Psoas muscle (tissue), 8 donors: ENCODE measurements at places on chromosomes 16 and 17. TPM values are rescaled to one million over a fixed set of nuclear protein-coding genes. Genes with fewer than 3 reads are reported as not detected.

DNA sequence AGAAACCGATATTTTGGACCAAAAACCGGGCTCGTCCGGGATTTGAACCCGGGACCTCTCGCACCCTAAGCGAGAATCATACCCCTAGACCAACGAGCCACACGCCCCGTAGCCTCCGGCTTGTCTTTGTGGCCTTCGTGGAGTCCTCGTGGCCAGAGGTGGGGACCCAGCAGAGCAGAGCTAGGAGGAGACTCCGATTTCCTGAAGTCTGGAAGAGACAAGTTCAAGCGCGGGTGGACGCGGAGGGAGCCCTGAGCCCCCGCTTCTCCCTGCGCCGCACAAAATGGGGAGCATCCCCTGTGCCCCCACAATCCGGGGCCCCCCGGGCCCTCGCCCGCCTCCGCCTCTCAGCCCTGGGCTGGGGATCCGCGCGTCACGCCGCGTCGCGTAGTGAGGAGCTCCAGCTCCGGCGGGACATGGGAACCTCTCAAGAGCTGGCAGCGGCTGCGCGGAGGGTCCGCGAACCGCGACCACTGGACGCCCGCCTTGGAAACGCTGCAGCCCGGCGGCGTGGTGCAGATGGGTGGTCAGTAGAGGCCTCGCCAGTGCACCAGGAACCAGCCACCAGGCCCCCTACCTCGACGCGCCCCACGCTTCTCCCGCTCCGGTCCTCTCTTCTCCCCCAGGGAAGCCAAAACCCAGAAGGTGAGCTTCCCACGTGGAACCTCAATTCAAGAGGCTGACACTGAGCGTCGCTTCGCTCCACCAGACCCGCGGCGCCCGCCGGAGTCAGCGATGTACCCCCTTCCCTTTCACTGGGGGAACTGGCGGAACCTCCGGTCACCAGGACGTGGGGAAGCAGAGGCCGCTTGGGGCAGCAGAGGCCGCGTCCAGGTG is 5.2 kb upstream of the OR1F1 start:
- DNase-seq, result no peak

The BCL6B gene
- 2.0 TPM for polyA plus RNA-seq

DNA sequence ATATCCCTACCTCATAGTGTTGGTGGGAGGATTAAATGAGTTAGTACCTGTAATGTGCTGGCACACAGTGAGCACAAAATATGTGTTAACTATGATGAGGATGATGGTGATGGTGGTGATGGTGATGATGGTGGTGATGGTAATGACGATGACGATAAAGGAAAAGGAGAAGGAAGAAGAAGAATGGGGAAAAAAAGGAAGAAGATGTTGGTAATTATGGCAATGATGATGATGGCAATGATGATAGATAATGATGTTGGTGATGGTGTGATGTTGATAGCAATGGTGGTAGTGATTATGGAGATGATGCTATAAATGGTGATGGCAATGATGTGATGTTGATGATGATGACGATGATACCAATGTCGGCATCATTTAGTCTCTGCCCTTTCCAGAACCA is 270.2 kb downstream of the GRIN2A start:
- DNase-seq, result no peak

The TEX19 gene
- polyA plus RNA-seq, result 0.13 TPM

DNA sequence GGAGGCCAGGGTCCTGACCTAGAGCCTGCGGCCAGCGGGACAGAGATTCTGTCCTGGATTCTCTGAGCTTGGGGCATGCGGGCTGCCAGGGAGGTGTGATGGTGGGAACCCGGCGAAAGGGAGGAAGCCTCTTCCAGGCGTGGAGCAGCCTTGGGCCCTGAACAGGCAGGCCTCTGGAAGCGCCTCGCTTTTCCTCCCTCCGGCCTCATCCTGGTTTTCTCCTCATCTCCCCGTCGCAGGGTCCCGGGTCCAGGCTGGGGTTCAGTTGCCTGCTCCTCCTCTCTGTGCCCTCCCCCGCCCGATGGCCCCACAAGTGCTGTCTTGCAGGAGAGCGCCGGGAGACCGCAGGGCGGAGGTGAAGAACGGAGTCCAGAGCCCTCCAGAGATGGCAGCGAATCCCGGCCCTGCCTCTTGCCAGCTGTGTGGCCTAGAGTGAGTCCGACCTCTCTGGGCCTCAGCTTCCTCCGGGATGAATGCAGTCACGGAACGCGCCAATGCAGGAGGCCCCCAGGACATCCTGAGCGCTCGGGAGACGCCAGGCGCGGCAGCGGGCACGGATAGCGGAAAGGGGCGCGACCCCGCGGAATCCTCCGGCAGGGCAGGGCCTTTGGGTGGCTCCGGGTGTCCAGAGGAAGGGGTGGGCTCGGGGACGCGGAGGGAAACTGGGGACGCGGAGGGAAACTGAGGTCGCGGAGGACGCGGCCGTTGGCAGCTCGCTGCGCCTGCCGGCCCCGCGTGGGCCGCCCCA is 553 bp upstream of the RAB11FIP4 start:
- DNase-seq, result no peak

DNA sequence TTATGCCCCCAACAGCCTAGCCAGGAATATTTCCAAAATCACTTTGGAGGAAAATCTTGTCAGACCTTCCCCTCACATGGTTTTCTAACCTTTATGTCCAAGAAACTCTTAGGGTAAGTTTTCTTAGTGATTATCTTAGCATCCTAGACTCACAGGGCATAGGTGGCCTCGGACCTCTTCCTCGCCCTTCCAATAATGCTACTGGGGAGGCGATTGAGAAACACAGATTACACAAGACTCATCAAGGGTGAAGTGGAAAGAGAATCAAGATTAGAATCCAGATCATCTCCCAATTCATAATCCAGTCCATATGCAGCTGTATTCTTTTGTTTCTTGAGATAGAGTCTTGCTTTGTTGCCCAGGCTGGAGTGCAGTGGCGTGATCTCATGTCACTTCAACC is 358.4 kb upstream of the CDH5 start:
- no peak for DNase-seq

The DPEP3 gene
- not detected for polyA plus RNA-seq

The CARD14 gene
- polyA plus RNA-seq, result not detected

DNA sequence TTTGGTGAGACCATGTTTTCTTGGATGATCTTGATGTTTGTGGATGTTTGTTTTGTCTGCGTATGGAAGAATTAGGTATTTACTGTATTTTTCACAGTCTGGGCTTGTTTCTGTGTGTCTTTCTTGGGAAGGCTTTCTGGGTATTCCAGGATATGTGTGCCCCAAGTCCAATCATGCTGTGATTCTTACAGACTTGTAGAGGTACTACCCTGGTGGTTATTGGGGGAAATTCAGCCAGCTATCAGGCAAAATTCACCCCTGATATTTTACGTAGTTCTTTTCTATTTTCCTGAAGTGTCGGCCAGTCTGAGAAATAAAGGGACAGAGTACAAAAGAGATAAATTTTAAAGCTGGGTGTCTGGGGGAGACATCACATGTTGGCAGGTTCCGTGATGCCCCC is 33.4 kb upstream of the ARL4D start:
- DNase-seq, result no peak

The CTU2 gene
- polyA plus RNA-seq, result 21.9 TPM

DNA sequence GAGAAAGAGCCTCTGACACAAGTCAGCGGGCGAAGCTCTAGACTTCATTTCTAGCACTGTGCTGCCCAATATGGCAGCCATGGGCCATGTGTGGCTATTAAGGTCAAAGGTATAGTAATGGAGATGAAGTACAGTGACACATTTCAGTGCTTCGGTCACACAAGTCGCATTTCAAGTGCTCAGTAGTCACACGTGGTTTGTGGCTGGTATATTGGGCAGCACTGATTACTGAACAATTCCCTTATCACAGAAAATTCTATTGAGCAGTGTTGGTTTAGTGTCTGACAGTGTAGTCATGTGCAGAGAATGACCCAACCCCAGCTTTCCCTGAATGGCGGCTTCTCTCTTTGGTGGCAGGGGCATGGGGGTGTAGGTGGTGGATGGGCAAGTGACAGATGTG is 84.9 kb upstream of the SDK2 start:
- DNase-seq, result no peak

GRCh38 chr17:58317421-58318064 is 11.1 kb downstream of the TSPOAP1 start:
- DNase-seq, result no peak

The LDHD gene
- polyA plus RNA-seq, result 20.5 TPM

DNA sequence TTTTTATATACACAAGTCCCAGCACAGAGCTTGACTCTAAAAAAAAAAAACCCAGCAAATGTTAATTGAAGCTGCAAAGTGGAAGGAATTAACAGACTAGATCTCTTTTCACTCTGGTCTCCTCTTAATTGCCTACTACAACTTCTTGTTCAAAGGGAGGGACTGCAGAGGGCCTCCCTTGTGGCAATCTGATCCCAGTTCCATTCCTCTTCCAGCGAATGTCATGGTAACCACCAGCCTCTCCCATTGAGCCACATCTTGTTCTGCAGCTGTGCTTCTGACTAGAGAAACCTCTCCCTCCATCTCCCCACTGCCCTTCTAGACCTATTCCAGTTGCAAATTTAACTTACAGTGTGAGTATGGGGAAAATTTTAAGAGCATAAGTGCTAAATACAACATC is 5.9 kb downstream of the SUPT6H start:
- DNase-seq, result no peak

GRCh38 chr16:88746506-88746905 is 38.5 kb downstream of the PIEZO1 start:
- DNase-seq, result no peak

GRCh38 chr16:81713796-81714195 is 65.3 kb upstream of the PLCG2 start:
- DNase-seq, result no peak

The CLEC18A gene
- 0.27 TPM for polyA plus RNA-seq

DNA sequence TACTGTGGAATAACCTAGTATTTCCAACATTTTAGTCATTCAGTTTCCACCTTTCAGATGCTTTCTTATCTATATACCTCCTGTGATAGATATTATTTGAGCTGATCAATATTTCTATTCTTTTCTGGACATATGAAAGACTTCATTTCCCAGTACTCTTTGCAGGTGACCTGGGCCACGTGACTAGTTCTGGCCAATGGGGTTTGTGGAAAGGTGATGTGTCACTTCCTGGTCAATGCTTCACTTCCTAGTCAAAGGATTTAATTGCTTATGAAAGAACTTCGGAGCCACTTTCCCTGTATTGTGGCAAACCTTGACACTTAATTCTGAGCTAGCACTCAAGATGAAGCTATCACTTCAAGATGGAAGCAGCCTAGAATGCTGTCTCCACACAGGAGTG is 248.9 kb upstream of the FOXF1 start:
- no peak for DNase-seq

DNA sequence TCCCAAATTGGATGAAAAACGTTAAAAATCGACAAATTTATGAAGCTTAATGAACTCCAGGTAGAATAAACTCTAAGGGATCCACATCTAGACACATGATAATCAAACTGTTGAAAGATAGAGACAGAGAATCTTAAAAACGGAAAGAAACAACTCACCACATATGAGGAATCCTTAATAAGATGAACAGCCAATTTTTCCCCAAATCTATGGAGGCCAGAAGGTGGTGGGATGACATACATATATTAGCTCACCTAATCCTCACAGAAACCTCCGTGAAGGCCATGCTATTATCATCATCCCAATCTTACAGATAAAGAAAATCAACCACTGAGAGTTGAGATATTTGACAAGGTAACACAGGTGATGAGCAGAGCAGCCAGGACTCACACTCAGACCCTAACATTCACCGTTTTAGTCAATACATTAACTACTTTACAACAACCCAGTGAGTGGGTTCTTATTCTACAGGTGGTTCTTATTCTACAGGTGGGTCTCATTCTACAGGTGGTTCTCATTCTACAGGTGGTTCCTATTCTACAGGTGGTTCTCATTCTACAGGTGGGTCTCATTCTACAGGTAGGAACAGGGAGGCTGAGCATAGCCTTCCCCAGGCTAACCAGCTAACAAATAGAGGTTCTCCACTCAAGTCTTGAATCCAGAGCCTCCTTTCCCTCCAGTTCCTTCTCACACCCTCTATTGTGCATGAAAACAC is 4.8 kb downstream of the CACNG1 start:
- DNase-seq, result no peak

DNA sequence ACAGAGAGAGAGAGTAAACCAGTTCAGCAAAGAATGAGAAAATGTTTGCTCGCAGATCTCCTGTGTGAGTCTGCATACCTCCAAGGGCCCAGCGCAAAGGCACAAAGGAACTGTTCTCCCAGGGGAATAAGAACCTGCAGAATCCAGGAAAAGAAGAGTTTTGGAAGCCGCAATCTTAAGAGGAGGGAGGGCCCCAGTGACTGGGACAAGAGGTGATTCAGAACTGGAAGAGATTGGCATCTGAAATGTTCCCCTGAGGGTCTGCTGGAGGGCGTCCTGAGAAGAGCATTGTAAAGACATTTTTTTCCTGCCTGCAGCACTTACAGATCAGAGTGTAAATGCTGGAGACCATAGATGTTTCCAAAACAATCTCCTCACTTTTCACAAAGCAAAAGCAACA is 6.1 kb downstream of the ATMIN start:
- no peak for DNase-seq

GRCh38 chr16:78879011-78879410 is 721.5 kb downstream of the MAF start:
- no peak for DNase-seq

The ARL16 gene
- polyA plus RNA-seq, result 29.1 TPM

The CAPN15 gene
- polyA plus RNA-seq, result 14.9 TPM

- DNase-seq, result no peak
Observed at GRCh38 chr17:21299981-21300600, 15.6 kb downstream of the MAP2K3 start.

DNA sequence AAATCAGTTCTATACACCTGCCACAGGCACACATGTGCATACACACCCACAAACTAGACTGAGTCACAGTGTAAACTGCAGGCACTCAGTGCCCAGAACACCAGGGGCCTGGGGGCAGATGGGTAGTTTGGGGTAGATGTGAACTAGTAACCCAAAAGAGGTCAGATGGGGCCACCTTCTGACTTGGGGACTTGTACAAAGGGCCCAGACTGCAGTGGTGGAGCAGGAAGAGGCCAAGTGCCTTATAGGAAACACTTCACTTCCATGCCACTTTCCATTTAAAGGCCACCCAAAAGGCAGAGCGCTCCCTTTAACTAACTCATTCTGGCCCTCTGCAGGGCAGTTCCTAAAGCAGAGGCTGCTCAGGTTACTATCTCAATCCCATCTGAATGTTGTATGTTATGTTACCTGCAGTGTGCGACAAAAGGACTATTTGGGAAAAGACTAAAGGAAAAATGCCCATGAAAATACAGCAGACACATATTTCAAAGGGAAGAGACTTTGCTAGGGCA is 27.8 kb upstream of the ERN1 start:
- no peak for DNase-seq

DNA sequence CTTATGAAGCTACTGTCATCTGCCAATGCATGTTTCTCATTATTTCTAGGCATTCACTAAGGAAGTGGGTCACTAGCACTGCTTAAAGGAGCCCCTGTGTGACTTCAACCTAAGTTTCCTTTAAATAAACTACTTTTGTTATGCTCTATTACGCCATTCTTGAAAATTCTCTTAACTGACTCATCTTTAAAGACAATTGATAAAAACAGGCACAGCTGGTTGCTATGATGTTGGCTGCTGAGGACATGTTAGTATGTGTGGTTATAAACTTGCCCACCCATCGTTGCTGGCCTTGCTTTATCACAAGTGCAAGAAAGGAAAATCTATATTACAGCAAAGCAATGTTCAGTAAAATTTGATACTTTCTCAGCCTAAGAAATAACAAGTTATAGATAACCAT is 75.8 kb upstream of the CNTNAP4 start:
- DNase-seq, result no peak
